Psoas muscle (tissue), 8 donors: ENCODE measurements at places on chromosomes 13 and 19.

GRCh38 chr13:54034047-54034446, 1005.4 kb downstream of the OLFM4 start:
- no peak for DNase-seq

- DNase-seq = no peak
These were observed 1.7 kb downstream of the MIER2 start for GRCh38 chr19:342801-343421.

- DNase-seq = no peak
These were observed 1315.4 kb downstream of the PCDH9 start for GRCh38 chr13:65914716-65915115.

GRCh38 chr13:29994911-29995595, 144.6 kb upstream of the UBL3 start:
- DNase-seq = no peak

DNA sequence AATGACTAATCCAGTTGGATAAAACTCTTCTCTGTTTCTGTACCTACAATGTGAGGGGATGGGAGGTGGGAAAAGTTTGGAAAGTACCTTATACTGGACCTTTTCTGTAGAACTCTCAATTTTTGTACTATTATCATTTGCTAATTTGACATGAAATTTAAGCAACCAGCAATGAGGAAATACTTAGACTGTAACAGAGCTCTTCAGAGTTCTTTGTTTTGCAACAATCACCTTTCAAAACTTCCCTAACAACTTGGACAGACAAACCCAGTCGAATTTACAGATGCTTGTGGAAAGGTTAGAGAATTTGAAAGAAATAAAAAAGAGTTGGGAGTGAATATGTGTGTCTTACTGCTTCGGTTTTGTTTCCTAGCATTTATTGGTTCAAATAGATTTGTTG, 16.8 kb downstream of the KBTBD7 start:
- DNase-seq = no peak

- peak; percentile 60 for DNase-seq
These were observed 12.9 kb downstream of the CFD start for GRCh38 chr19:872266-872951.

GRCh38 chr13:83220241-83220640, 662.0 kb downstream of the SLITRK1 start:
- DNase-seq = no peak

- DNase-seq = no peak
These were observed 1.2 kb upstream of the ZFP36 start for GRCh38 chr19:39405261-39405957.

DNA sequence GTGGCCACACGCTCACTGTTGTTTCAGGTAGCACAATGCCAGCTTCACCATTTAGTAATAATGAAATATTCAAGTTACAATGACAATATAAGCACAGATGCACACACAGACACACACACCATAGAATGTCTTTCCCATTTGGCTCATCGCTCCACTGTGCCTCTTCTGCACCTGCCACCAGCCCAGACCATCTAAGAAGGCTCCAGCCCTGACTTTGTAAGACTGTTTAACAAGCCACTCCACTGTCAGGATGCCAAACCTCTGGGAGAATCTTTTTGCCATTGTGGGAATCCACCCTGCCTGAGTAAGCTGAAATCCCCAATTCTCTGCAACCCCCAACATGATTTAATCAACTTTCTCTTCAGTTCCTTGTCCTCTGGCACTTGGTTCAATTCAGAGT, 60.6 kb downstream of the LHFPL6 start:
- DNase-seq = no peak

- DNase-seq = no peak
These were observed 42.7 kb downstream of the DCLK1 start for GRCh38 chr13:36088463-36088862.

GRCh38 chr19:17235300-17235970, 9.4 kb downstream of the OCEL1 start:
- DNase-seq = peak; percentile 86

- DNase-seq = peak; percentile 72
These were observed 1.0 kb upstream of the TYROBP start for GRCh38 chr19:35908973-35909683.

DNA sequence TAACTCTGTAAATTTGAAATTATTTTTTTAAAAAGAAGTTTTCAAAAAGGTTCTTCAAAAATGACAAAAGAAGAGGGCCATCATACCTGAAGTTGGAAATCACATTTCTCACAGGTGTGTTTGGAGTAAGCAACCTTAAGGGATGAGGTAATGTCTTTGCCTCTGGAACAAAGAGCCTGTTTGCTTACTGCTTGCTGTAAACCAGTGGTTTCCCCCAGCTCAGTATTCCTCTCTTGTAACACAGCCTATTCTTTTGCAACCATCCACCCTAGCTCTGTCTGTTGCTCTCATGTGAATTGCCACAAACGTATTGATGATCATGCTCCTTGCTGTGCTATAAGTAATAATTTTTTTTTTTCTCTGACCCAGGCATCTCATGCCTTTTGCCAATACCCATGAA, 38.1 kb downstream of the UCHL3 start:
- DNase-seq = no peak

- no peak for DNase-seq
These were observed 57.0 kb downstream of the NUFIP1 start for GRCh38 chr13:44932171-44932849.

- no peak for DNase-seq
These were observed 62.1 kb upstream of the FREM2 start for GRCh38 chr13:38624822-38625221.

DNA sequence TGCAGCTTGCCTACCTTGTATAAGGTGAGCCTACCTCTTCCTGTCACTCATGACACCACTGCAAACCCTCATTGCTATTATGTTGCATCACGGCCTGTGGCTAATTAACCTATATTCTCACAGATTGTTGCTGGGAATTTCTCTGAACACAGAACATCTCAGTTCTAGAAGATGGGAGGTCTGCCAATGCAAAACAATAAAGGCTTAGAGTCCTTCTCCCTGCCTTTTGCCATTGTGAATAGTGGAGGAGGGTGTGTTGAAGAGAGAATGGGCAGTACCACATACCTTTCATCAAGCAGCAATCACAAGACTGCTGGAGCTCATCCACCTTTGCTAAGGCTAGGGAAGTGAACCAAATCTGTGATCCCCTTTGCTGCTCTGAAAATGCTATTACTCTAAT, 34.4 kb downstream of the WDFY2 start:
- no peak for DNase-seq

- DNase-seq = no peak
These were observed 150.5 kb downstream of the UGGT2 start for GRCh38 chr13:95902741-95903140.

DNA sequence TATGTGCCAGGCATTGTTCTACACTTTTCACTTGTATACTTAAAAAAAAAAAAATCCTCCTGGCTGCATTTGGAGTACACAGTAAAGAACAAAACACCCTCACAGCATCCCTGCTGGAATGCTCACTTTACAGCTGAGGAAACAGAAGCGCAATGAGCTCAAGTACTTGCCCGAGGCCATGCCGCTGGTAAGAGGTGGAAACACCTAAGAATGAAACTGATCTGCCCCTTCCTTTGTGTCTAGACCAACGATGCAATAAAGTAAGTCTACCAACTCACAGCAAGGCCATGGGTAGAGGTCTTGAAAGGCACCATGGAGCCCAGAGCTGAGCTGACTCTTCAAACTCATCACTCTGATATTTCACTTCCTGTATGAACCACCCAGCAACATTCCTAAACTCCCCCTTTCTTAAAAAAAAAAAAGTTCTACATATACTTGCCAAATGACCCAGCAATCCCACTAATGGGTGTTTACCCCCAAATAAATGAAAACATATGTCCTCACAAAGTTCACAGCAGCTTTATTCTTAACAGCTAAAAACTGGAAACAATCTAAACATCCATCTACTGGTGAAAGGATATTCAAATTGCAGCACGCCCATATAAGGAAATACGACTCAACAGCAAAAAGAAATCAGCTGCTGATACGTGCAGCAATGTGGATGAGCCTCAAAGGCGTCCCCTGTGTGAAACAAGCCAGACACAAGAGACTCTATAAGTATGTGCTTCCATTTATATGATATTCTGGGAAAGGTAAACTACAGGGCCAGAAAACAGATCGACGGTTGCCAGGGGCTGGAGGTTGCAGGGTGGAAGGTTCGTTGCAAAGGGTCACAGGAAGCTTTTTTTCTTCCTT, 236.6 kb upstream of the MAB21L1 start:
- DNase-seq = no peak

DNA sequence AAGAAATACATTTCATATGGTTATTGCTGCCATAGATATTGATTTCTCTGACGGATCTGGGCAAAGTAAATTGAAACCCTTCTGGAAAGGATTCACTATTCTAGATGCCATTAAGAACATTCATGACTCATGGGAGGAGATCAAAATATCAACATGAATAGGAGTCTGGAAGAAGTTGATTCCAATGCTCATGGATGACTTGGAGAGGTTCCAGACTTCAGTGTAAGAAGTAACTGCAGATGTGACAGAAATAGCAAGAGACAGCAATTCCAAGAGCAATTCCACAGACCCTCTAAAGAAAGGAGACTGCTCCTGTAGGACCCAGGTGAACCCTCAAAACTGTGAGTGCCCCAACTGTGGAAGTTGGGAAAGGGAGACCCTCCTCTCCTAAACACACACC, 30.9 kb upstream of the KCTD12 start:
- no peak for DNase-seq

- DNase-seq = no peak
These were observed 10.4 kb downstream of the FCER2 start for GRCh38 chr19:7691497-7691896.

DNA sequence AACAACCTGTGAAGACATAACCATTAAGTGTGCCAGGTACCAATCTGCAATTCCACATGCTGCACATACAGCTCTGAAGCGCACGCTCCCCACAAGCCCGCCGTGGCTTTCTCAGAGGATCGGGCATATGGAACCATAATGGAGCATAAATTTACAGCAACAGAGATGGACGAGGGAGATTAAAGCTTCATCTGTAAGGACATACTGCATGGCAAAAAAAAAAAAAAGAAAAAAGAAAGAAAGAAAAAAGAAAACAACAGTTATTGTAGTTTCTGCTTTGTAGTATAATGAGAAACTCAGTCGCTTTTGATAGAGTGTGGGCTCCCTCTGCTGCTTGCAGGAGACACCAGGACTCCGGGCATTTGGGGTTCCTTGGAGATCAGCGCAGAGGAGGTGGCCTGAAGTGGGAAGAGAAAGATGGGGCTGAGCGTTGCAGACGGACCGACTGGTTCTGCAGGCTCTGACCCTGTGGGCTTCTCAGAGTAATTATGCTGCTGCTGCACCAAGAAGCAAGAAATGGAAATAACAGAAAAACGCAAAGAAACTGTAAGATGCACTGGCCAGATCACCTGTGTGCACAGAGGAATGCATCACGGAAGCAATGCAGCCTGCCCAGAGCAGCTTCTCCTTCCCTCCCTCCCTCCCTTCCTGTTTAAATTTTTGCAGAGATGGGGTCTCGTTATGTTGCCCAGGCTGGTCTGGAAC, 10.8 kb upstream of the PDCD5 start:
- DNase-seq = peak; percentile 9

GRCh38 chr13:107035186-107035585, 467.2 kb upstream of the ARGLU1 start:
- no peak for DNase-seq

DNA sequence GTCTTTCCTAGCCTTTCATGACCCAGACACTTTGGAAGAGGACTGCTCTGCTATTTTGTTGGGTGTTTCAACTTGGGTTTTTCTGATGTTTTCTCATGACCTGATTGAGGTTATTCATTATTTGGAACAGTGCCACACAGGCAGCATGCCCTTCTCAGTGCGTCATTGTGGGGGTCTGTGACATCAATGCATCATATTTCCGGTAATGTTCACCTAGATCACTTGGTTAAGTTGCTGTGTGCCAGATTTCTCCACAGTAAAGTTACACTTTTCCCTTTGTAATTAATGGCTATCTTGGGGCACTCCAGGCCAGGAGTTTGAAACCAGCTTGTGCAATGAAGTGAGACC, 124.4 kb downstream of the SIPA1L3 start:
- no peak for DNase-seq

DNA sequence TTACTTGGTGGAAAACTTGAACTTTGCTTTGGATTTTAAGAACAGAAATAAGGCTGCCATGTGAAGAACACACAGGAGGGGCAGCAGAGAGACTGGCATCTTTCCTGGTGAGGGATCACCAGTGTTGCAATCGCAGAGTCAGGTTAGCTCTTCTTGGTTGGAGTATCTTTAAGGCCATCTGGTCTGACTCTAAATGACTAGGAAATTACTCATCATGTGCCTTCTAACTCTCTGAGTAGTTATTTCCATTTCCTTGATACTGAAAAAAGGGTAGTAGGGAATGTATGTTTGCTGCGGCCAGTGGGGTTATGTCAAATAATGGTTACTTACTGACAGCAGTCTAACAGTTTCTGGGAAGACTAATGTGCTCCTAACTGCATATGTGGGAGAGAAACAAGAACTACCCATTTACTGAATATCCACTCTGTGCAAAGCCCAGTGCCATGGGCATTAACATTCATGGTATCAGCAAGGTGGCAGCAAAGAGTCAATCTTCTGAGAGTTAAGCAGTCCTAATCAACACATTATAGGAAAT, 122.1 kb downstream of the COG6 start:
- no peak for DNase-seq

DNA sequence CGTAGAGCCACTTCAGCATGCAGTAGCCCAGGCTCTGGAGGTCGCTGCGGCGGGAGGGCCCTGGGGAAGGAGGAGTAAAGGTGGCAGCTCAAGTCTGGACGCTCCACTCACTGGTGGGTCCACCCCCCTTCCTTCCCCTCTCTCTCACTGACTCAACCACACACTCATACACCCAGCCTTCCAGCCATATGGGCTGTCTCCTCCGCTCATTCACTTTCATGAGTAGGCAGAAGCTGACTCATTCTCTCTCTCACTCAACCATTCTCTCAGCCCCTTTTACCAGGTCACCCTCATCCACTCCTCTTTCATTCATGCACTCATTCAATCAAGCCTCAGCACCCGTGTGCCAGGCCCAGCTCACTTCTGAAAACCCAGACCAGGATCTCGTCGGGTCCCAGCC, 27.5 kb upstream of the SIGLEC11 start:
- DNase-seq = no peak

DNA sequence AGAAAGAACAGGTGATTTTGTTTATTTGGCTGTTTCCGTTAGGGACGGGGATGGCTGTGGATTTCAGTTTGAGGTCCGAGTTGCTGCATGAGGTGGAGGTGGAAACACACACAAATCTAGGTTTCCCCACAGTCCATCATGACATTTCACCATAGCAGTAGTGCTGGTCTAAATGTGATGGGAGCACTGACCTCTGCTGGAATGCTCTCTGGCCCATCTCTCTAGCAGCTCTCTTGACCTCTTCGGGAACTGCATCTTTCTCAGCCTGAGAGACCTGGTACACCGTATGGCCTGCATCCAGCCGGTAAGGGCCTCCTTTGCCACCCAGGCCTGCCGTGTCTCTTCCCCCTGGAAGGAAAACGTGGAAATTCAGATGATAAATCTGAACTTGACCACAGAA, 154.0 kb downstream of the RGCC start:
- DNase-seq = no peak

DNA sequence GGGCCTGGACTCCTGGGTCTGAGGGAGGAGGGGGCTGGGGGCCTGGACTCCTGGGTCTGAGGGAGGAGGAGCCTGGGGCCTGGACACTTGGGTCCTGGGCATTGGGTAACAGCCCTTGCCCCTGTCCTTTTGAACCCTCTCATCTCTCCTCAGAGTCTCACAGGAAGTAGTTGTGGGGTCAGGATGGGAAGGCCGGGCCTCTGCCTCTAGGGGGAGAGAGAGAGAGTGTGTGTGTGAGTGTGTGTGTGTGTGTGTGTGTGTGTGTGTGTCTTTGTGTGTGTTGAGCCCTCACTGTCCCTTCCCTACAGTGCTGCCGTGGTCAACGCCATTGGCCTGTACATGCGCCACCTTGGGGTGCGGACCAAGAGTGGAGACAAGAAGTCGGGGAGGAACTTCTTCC, 10.9 kb downstream of the ARHGEF1 start:
- DNase-seq = no peak

GRCh38 chr19:32067685-32068084, 277.7 kb upstream of the ZNF507 start:
- DNase-seq = no peak
